Gastrocnemius medialis (tissue), 4 donors: ENCODE measurements at places on chromosomes 4 and X.

GRCh38 chrX:123899701-123900100 lies 39.8 kb downstream of the XIAP start:
- DNase-seq = no peak

GRCh38 chr4:162151386-162151785 lies 12.4 kb downstream of the FSTL5 start:
- no peak for DNase-seq

- DNase-seq = peak; percentile 32
Observed at GRCh38 chrX:3697701-3698279, 15.7 kb downstream of the PRKX start.

- no peak for DNase-seq
Observed at GRCh38 chrX:133580625-133581024, 165.3 kb upstream of the GPC4 start.

DNA sequence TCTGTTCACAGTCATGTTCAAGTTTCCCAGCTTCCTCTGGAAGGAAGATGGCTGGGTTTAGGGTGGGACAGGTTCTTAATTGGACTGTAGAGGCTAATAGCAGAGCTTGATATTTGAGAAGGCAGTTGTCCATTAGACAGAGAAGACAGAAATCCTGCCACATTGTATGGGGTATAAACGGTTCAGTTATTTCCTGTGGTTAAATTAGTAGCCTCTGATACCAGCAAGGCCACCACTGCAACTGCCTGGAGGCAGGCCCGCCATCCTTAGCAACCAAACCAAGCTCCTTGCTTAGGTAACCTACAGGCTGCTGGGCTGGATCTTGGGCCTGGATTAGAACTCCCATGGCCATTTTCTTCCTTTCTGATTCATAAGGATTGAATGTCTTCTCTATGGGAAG lies 1367.0 kb downstream of the PCDH7 start:
- no peak for DNase-seq

- DNase-seq = no peak
Observed at GRCh38 chr4:85728464-85728863, 253.5 kb downstream of the ARHGAP24 start.

DNA sequence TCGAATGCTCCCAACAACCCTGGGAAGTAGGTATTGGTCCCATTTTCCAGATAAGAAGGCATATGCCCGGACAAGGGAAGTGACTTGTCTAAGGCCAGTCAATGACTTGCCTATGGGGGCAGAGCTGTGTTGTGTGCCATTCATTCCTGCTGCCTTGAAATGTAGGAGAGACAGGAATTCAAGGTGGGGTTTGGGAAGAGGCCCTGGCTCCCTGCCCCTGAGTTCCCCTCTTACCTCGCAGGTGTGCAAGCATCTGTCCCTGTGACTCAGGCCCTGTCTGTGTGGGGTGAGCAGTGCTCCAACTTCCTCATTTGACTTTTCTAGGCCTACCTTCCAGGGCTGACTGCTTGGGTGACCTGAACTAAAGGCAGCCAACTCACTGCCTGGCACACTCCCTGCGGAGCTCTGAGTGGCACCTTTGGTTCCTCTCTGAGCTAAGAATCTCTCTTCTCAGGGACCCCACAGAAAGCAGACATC lies 5.1 kb downstream of the EFNB1 start:
- no peak for DNase-seq

GRCh38 chr4:132101526-132101925 lies 1047.6 kb upstream of the PCDH10 start:
- DNase-seq = no peak

DNA sequence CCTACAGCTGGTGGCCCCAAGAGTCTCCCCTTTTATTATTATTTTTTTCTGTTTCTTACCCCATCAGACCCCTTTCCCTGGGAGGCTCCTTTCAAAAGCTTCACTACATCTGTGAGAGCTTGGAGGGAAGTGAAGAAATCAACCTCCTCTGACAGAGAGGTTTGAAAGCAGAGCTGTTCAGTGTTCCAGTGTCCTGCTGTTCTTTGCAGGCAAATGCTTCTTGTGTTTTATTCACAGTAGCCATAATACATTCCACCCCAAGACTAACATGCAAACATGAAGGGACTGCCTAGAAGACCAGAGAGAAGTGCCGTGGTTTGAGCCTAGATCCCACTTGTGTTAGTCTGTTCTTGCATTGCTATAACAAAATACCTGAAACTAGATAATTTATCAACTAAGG lies 192.1 kb downstream of the PTTG2 start:
- DNase-seq = no peak

DNA sequence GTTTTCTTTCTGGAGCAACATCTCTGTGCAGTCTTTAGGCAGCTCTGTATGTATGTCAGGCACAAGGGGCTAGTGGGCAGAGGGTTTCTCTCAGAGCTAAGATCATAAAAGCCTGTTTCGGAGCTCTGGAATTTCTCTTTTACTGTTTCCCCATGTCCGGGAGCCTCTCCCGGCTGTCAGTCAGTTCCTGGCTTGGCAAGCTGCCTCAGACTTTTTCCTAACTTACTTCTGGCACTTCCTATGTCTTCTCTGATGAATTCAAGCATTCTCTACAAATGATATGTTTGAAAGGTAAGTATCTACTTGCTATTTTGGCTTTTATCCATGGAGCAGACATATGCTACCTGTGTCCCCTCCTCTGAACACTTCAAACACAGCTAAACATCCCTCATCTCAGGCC lies 129.3 kb upstream of the PGRMC2 start:
- no peak for DNase-seq

DNA sequence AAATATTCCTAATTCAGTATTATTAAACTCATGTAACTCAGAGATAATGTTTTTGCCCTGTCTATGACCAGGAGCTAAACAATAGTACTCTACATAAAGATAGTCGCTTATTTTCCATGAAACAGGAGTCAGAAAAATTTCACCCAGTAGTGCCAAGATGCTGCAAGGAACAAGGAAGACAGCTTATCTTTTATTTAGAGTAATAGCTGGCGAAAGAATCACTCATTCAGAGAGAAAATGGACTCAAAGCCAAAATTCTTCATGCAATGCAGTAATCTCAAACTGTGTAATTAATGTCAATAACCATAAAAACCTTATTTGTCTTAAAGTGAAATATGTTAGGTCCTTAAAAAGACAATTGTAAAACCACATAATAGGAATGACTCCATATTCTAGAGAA lies 477.8 kb downstream of the ANKRD50 start:
- no peak for DNase-seq

DNA sequence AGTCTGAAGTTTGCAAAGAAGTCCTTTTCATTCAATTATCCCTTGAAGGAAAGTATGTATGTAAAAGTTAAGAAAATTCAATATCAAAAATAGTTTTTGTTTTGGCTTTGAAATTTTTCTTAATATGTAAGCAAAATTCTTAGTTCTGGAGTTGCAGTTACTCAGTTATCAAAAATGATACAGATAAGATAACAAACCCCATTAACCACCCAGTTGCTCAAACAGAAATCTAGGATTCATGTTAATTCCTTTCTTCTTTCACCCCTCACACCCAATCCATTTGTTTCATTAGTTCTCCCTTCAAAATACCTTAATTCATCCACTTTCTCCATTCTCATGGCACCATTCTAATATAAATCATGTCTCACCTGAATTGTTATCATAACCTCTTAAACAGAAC lies 40.5 kb upstream of the JADE1 start:
- DNase-seq = no peak

- peak; percentile 59 for DNase-seq
Observed at GRCh38 chrX:101617211-101618191, at the start of gene ARMCX6. Gene ARMCX6 (minus strand): TSS chrX:101618000. CDS start chrX:101616620, 1,380 bp downstream.

GRCh38 chr4:130124066-130124465 lies 1028.1 kb downstream of the C4orf33 start:
- no peak for DNase-seq

- DNase-seq = no peak
Observed at GRCh38 chr4:83851261-83852084, 315.6 kb downstream of the GPAT3 start.

- DNase-seq = no peak
Observed at GRCh38 chr4:53640576-53641453, 49.5 kb upstream of the LNX1 start.

DNA sequence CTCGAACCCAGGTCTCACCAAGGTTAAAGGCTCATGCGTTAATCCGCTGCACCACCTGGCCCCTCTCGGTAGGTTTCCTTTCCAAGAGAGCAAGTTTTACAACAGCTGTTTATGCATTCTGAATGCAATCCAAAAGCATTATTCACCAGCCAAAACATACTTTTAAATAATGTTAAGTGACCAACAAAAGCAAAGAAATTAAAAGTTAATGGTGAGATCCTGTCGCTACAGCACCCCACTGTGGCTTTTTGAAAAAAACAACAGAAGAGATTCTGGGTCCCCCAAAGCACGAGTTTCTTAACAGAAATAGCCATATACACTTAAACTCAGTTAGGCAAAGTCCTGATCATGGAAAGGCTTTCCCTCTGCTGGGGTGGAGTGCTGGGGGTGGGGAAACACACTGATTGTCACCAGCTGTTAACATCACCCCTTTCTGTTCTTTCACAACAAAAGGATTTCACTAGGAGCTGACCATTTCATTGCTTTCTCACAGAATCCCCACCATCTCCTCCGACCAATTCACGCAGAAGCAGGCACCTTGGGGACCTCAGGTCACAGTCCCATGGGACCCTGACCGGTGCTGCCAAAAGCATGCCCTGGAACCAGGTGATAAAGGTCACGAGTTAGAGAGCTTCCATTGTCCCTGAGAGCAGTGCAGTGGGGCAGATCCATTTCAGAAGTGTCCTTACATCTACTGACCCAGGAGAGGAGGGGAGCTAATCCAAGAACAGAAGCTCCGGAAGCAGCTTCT lies 51.2 kb downstream of the ZNF827 start:
- DNase-seq = peak; percentile 30

DNA sequence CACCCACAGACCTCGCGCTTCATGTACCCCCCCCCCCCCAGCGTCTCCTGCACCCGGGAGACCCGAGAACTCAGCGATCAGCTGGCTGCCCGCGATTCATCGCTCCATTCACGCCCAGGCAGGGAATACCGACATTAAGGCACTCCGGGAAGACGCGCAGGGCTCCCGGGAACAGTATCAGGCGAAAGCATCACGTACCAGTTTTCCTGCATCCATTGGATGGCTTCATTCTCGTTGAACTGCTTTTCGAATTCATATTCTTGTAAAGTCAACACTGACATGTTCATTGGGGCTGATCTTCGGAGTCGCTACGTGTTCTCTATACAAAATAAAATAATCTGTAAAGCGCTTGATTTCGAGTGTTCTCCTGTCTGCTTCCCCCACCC lies 373 bp downstream of the ELOVL6 start:
- no peak for DNase-seq

- DNase-seq = no peak
Observed at GRCh38 chr4:168572002-168572401, 75.2 kb downstream of the PALLD start.

GRCh38 chr4:112379306-112379705 lies 82.1 kb downstream of the ALPK1 start:
- no peak for DNase-seq

DNA sequence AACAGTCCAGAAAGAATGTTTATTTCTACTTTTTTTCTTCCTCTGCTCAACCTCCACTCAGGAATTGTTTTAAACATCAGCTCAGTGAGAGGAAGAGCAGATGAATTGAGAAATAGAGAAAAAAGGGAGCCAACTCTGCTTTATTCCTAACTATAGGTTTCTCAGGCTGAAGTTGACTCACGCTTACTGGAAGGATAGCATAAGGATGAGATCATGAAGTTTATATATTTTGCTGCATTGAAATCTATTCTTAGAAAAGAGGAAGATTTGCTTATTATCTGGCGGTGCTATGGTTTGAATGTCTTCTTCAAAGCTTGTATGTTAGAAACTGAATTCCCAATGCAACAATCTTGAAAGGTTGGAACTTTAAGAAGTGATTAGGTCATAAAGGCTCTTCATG lies 1673.4 kb upstream of the PCDH7 start:
- no peak for DNase-seq

GRCh38 chrX:21166272-21166982 lies 207.8 kb upstream of the CNKSR2 start:
- DNase-seq = no peak

- no peak for DNase-seq
Observed at GRCh38 chr4:151039733-151040132, 24.6 kb upstream of the LRBA start.

DNA sequence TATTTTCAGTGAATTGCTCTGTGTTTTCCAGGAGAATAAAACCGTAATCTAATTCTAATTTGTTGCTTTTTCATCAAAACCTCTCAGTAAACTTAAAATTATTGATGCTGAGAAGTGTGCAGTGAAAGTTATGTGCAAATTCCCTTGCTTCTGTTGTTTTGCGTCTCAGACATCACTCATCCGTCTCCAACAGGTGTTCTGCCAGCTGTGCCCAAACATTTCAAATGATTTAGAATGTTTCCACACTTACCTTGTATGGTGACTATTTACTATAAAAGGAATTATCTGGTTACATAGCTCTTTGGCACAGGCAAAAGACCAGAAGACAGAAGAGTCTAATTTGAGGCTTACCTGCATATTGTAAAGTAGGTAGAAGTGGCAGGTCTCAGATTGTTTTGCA lies 184.0 kb downstream of the BMPR1B start:
- no peak for DNase-seq

DNA sequence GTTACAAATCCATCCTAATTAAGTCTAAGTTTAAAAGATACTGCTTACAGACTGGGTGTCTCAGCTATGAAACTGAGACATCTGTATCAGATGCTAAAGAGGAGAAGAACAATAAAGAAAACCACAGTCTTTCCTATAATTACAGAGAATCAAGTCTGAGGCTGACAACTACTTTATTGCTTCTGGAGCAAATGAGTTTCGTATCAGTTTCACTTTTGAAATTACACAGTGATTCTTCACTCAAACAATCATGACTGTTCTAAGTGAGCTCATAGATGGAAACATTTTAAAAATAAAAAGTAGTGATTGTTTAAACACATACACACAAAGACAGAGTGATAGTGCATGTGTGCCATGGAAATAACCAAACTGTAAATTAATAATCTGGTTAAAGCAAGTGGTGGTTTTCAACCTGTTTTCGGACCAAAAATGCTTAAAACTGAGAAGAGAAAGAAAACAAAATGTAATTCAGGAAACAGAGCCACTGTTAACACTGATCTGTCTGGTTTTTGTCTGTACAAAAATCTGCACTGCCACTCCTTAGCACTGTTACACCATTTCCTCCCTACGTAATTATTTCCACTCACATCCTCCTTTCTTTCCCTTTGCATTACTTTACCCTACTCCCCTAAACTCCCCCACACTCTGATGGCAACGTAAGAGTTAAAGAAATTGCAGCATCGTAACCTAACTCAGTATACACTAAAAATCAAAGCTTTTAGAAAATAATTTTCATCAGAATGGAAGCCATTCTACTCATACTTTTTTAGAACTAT lies 12.5 kb downstream of the RFC1 start:
- no peak for DNase-seq

- no peak for DNase-seq
Observed at GRCh38 chrX:98338544-98338943, 1454.8 kb downstream of the RPA4 start.
